ENCODE measurements at places on chromosomes 13 and 19.

GRCh38 chr19:8806661-8807060 is 25.4 kb downstream of the ZNF558 start:
- DNase-seq, result no peak

GRCh38 chr19:4539693-4540581 is at the start of gene LRG1:
TSS of gene LRG1 (minus strand) at chr19:4540036. CDS start at chr19:4540013, 23 bp downstream.
- DNase-seq, result no peak

DNA sequence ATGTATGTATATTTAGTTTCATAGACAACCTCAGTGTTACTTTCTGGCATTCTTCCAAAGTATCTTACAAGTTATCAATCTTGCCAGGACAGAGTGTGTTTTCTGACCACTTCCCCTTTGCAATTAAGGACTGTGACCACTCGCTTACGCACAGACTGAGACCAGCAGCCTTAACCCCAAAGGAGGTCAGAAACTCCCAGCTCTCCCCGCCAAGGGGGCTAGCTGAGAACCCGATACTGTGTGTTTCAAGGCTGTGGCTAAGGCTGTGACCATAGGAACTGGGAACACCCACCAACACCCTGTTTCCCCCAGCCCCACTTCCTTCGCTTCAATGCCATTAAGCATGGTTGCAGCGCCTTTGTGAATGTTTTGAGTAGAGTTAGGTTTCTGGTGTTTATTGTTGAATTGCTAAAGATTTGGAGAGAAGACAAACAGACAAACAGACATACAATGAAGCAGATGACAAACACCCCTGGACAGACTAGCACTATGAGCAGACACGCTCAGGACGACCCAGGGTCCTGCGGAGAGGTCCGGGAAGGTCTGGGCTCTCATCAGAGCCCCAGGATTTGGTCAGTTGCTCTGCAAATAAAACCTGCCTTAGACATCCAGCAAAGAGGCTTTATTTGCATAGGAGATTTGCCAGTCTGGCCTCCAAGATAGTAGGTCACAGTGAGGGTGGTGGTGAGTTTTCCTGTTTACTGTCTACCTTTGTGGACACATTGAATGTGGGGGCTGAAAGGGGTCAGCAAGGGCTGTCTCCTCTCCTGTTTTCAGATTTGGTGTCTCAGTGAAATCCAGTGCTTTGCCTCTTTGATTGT is 25.0 kb upstream of the TNFSF11 start:
- DNase-seq, result peak; percentile 35

DNA sequence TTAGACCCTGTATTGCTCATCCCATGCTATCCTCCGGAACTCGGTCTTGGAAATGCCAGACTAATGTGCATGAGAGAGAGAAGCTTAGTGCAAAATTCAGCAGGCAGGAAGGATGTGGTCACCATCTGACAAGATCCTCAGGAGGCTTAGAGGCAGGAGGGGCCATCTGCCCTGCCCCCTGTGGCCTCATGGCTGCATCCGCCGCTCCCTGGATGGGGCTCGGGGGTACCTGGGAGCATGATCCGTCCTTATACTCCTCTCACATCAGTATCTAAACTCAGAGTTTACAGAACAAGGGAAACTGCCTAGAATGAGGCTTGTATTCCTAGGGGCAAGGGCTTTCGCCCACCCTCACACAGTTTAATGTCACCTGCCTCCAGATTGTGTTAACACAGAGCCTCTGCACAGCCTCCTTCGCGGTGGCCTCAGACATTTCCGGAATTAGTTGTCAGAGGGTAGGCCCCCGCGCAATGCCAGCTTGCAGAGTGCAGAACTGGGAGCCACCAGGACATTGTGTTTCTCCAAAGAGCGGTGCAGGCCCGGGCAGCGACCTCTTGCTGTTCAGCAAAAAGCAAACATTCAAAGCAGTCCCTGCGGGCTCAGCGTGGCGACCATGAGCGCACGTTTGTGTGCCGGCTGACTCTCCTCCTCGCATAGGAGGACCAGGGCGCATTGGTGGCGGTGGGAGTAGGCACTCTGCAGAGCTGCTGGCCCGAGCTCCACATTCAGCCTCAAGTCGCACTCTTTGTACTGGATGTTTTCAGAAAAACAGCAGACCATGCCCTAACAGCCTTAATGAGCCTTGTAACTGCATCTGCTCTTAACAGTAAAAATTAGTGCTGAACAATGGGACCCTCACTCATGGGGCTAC is 39.1 kb downstream of the GPR12 start:
- no peak for DNase-seq

DNA sequence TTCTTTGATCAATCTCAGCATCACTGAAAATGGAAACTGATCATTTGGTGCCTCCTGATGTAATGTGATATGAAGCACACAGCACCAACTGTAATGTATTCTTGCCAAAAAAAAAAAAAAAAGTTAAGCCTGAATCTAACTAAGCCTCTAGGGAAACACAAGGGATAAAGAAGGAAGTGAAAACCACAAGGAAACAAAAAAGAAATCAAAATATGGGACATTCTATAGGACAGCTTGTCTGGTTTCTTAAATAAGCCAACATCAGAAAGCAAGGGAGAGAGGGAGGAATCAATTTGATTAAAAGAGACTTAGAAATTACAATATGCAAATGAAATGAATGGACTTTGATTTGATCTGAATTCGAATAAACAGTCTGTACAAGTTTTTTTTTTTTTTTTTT is 20.6 kb upstream of the METTL21C start:
- DNase-seq, result no peak

Data from right renal pelvis (tissue), 4 donors.